ENCODE measurements at places on chromosomes 1 and 21.

DNA sequence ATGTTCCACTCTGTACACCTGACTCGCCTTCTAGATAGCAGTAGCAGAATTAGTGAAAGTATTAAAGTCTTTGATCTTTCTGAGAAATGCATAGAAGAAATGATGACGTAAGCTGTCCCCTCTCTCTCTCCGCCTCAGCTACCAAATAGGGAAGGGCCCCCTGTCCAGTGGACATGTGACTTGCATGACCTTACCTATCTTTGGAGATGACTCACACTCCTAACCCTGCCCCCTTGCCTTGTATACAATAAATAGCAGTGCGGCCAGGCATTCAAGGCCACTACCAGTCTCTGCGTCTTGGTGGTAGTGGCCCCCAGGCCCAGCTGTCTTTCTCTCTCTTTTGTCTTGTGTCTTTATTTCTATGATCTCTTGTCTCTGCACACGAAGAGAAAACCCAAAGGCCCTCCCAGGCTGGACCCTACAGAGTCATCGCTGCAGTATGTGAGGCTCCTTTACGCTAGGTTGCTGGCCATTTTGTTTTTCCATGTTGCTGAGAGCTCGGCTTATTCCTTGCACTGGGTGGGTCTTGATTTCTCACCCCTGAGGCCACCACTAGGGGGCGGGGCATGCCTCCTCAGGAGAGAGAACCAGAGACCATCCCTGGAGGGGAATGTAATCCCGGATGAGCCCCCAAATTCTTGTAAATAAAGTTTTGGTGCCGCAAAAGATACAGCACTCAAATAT is 16.0 kb upstream of the ZBTB8B start:
- peak; percentile 87 for DNase-seq

GRCh38 chr1:213931836-213932235 is 55.9 kb upstream of the PROX1 start:
- peak; percentile 27 for DNase-seq

DNA sequence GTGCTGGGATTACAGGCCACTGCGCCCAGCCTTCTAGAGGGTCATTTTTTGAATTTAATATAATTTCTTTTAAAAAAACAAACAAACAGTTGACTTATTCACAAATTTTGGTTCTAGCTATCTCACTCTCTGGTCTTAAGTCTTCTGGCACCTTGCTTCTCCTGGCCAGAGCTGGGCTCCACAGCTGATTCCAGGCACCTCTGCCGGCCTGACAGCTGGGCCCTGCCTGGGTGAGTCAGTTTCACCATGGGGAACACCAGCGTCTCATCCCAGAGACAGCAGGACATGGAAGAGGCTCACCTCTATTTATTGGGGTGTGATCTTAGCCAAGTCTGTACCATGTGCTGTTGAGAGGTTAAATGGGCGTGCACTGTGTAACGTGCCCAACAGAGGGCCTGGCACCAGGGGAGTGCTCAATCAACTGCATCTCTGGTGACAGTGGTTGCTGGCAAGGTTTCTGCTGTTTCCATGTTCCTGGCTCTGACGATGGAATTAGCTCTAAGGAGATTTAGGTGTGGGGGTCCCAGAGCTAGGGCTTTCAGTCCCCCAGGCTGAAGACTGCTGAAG is 956 bp downstream of the CPLANE2 start:
- DNase-seq = peak; percentile 67

- no peak for DNase-seq
Observed at GRCh38 chr1:59243550-59243949, 53.3 kb upstream of the FGGY start.

DNA sequence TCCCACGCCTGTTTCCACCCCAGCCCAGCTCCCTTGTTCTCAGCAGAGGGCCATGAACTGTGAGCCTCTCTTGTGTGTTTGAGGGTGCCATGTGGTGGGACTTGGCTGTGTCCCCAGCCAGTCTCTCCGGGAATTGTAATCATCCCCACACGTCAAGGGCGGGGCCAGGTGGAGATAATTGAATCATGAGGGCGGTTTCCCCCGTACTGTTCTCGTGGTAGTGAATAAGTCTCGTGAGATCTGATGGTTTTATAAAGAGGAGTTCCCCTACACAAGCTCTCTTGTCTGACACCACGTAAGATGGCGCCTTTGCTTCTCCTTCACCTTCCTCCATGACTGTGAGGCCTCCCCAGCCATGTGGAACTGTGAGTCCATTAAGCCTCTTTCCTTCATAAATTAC is 57.2 kb upstream of the COL6A2 start:
- no peak for DNase-seq

DNA sequence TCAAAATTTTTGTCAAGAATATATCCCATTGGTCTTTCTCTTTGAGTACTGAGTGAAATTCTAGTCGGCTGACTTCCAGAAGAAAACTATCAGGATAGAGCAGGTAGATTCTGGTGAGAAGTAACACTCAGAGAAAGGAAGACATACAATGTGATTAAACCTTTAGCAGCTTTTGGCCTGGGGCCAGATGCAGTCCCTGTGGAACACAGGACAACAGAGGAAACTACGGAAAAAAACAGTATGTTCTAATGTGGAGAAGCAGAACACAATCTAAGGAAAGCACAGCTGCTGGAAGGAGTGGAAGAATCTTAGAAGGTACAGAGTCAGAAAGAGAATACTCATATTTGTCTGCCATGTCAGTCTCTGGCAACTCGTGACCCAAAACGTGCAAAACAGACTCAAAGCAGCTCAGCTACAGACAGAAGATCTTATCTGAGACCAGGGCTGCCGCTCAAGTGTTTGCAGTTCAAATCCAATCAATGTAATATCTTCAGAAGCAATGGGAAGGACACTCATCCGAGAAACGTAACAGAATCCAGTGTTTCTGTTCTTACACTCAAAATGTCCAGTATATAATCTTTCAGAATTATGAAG is 283.8 kb downstream of the MRPL39 start:
- DNase-seq = no peak

DNA sequence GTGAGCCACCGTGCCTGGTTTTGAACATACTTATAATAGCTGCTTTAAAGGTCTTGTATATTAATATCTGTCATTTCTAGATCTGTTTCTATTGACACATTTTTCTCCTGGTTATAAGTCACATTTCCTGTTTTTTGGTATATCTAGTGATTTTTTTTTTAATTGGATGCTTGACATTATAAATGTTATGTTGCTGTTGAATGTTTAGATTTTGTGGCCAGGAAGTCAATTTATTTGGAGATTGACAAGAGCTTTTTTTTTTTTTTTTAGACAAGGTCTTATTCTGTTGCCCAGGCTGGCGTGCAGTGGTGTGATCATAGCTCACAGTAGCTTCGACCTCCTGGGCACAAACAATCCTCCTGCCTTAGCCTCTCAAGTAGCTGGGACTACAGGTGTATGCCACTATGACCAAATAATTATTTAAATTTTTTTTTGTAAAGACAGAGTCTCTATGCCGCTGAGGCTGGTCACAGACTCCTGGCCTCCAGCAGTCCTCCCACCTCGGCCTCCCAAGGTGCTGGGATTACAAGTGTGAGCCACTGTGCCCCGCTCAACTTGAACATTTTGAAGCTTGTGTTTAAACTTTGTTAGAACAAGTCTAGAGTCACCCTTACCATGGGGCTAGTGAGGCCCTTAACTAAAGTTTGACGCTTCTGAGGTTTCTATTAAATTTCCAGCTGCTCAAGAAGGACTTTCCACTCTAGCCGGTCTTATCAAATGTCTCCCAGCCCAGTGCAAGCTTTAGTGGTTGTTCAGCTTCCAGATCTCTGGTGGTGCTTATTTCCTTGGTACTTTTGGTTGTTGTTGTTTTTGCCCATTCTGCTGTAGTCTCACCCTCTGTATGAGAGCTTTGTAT is 8.6 kb upstream of the CHI3L2 start:
- no peak for DNase-seq
